Erythroblast (primary cell): ENCODE measurements at places on chromosomes 4 and X.

- DNase-seq: no peak
Measured at GRCh38 chr4:145735827-145736226, 55.9 kb downstream of the C4orf51 start.

DNA sequence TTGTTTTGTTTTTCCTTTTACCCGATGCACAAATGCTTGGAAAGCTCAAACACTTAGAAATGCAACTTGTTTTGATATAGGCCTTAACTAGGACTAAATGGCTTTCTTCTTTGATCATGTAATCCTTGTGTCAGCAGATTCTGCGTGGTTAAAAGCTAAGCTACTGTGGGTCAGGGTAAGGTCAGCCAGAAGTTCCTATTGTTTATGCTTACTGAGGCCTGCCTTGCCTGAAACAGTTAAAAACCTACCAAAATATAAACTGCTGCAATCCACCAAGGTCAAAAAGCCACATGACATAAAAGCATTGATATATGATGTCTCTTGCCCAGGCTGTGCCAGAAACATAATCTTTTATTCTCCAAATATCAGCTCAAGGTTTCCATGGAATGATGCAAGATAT lies 223.4 kb downstream of the FAM47B start:
- DNase-seq: no peak

- no peak for DNase-seq
Measured at GRCh38 chr4:180617196-180617595, 1626.0 kb upstream of the TENM3 start.

- no peak for DNase-seq
Measured at GRCh38 chr4:41146716-41147506, 67.4 kb downstream of the APBB2 start.

DNA sequence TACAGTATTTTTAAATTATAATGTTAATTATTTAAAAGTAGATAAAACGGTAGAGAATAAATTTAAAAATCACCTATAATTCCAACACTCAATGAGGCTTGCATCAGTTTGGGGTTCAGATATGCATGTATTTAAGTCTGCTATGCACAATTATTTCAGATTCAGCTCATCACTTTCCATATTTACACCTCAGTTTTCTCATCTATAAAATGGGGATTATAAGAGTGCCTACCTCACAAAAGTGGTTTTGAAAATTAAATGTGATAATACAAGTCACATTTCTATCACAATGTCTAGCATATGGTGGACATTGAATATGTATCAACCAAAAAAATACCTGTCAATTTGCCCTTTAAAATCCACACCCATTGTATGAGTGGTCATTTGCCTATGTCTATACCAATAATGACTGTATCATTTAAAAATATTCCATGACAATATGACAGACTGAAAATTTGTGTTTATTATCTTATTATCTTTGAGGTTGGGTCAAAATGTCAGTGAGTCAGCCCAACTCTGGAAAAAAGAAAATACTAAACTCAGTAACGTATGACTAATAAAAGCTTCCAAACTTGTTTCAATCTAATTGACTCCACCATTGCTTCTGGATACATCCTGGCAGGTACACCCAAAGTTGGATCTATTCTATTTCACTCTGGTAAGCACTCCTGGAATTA lies 20.8 kb downstream of the OR13H1 start:
- peak; percentile 2 for DNase-seq

DNA sequence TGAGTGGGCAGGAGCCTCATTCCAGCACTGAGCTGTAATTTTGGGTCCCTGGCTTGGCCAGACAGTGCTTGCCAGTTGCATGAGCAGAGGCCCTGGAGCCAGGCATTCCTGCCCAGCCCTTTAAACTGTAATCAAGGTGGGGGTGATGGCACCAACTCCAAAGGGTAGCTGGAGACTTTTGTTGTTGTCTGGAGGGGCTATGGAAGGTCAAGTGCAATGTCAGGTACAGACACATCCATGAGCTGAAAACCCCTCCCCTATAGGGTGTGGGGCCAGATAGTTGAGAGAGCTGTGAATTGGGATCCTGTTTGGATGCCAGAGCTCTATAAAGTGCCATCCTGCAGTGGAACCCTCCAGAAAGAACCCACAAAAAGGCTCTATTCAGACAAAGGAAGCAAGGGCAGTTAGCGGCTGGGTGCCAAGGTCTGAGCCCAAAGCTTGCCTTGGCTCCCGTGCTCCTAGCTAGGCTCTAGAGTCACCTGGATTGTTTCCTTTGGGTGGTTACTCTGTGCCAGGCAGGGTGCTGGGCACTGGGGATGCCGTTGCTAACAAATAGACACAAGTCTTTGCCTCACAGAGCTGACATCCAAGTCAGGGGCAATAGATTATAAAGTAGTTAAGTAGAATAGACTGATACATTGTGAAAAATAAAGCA lies 163.0 kb downstream of the EFNB1 start:
- no peak for DNase-seq

DNA sequence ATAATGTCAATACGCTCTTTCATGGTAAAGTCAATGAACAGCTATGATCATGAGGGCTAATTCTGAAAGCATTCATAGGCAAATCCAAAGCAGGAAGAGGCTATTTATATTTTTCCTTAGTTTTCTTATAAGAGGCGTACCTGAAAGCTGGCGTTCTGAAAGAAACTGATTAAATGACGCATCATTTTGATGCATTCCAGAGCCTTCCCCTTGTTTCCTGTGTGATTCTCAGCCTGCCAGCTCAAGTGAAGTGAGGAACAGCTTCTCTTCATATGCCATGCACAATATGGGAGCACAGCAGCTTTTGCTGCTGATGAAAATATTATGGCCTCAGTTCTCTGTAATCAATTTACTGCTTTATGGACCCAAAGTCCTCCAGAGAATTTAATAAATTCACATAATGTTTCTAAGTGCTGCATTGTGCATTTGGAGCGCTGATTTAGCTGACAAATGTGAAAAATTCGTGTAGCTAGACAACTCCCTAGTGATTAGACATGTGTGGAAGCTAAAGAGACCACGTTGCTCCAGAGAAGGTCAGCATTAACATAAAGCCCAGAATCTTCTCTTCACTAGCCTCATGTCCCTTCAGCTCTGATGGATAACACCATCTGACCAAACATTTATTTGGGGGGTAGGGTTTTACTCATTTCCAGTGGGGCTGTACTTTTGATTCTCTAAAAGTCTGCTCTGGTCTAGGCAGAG lies 110.8 kb downstream of the GPAT3 start:
- no peak for DNase-seq

GRCh38 chr4:79823148-79823763 lies 249.8 kb downstream of the ANTXR2 start:
- no peak for DNase-seq

DNA sequence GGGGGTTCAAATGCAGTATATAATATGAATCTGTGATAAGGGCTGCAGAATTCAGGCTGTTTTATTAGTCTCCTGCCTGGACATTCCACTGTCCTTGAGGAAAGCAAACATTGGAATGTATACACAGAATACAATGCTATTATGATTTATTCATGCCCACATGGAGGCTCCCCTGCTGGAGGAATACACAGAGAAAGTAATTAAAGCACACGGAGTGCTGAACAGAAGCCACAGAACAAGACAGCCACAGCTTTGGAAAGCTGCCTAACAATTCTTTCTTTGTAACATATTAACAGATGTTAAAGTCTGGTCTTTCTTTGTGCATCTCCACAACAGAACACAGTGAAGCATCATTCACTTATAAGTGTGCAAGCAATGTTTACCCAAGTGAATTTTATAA lies 155.8 kb downstream of the ARAP2 start:
- DNase-seq: no peak

DNA sequence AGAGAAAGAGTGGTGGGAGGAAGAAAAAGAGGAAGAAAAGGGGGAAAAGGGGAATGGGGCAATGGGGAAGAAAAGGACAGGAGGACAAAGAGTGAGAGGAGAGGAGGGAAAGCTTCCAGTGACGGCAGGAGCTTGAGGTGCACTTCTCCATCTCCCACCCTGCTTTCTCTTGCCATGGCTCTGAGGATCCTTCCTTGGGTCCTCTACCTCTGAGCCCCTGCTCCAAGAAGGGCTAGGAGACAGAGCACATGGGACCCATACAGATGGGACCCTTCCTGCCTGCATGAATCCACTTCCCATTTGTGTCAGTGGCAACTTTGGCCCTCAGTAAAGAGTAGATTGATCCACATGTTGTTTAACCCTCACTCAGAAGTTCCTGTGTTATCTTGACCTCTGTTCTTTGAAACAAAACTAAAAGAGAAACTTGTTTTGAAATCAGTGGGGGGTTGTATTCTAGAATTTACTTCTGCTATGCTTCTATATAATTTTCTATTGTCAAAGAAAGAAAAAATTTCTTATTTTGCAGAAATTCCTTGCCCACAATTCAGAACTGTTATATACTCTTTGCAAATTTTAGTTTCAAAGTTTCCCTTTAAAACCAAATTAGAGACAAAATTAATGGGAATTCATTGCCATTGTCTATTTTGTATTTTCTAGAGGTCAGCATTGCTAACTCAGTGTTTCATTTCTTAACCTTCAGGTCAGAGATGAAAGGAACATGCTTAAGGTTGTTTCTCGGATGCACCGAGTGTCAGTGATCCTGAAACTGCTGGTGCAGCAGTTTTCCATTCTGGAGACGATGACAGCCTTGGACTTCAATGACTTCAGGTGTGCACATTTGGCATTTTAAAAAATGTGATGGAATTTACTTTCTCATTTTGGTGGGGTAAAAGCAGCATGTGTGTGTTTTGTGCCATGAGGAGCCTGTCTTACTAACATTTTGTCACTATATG lies 5.0 kb downstream of the TDO2 start:
- DNase-seq: no peak

DNA sequence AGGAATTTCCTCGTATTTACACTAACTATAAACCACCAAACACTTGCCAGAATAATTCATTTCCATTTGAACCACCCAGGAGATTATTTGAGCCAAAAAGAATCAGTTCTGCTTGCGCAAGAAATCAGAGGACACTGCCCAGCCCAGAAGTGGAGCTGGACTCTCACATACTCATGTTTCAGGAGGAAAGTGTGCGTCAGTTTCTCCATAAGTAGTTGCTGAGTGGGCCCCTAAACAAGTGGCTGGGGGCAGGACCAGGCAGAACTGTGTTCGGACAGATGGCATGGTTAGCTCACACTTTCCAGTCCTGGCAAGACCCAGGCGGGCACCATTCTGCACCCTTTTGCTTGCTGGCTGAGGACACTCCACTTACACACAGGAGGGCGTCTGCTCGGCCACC lies 38.8 kb downstream of the BTC start:
- no peak for DNase-seq

DNA sequence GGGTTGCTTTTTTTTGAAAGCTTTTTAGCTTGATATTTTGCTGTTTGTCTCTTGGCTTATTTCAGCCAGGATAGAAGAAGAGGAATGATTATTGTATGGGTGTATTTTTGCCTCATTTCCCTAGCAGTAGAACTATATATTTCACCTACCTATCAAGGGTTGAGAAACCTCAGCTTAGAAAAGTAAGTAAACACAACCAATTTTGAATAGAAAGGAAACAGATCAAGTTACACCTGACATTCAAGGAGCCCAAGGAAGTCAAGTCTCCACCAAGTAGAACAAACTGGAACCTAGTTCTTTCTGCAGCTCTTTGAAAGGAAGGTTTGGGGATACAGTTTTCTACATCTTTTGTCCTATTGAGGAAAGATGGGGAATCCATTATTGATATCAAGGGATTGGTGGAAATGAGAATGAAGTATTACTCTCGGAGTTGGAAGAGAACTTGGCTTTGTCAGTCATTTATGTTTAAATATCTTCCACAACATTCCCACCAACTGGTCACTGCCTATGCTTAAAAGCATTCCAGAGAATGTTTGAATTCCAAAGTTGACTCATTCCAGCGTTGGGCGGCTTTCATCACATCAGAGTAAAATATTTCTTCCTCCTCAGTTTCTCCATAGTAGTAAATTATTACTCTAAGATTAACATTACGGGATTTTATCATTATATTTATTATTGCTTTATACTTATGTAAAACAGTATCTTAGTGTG lies 207.8 kb upstream of the CNKSR2 start:
- DNase-seq: no peak

- DNase-seq: no peak
Measured at GRCh38 chr4:159239629-159240028, 136.8 kb downstream of the RAPGEF2 start.

- no peak for DNase-seq
Measured at GRCh38 chrX:2478546-2479419, 22.0 kb downstream of the DHRSX start.

- peak; percentile 46 for DNase-seq
Measured at GRCh38 chr4:152784490-152785350, 5.0 kb downstream of the ARFIP1 start.

DNA sequence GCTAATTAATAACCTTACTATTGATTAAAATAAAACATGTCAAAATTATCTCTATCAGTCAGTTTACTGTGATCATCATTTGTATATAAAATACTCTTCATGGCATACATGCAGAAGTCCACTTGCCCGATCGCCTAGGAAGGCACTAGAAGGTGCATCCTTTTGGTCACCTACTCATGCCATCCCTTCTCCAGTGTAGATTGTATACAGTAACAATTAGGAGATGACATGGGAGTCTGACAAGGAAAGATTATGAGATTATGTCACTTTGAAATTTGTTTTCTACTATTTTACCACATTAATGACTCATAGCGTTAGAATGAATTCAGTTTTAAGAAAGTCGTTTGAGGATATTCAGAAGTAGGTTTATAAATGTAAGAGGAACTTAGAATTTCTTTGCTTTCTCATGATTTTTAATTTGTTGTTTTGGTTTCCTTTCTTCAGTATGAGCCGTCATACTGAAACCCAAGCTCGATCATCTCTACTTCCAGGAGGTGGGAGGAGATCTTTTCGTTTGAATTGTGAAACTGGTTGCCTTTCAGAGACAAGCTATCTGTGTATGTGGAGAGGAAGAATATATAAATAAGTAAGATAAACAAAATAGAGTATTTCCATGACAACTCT lies 51.1 kb upstream of the UNC5C start:
- DNase-seq: no peak

GRCh38 chr4:61296144-61296543 lies 96.0 kb downstream of the ADGRL3 start:
- no peak for DNase-seq

- DNase-seq: no peak
Measured at GRCh38 chrX:51851507-51852085, 41.8 kb upstream of the MAGED1 start.

GRCh38 chr4:177441061-177441802 lies 1.0 kb downstream of the AGA start:
- peak; percentile 77 for DNase-seq

- no peak for DNase-seq
Measured at GRCh38 chrX:125005863-125006262, 313.8 kb upstream of the TEX13C start.

- no peak for DNase-seq
Measured at GRCh38 chr4:98245226-98245625, 16.0 kb upstream of the RAP1GDS1 start.

GRCh38 chr4:25178838-25179261 lies 18.6 kb upstream of the SEPSECS start:
- no peak for DNase-seq

DNA sequence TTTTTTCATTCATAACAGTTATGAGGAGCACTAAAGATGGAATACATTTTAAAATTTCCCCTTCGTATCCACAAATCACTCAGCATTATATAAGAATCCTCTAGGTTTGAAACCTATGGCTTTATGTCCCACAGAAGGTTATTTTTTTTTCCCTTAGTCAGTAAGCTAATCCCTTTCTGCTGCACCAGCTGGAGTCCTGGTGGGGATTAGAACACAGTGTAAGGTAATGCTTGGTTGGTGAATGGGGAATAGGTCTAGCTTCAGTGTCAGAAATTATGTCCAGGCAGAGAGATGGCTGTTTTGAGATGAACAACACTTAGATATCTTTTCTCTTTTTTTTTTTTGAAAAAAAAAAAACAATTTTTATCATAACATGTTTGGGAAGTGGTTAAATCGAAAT lies 116.6 kb downstream of the RASGEF1B start:
- DNase-seq: no peak
